ENCODE measurements at places on chromosomes 6 and 20. TPM values are rescaled to one million over a fixed set of nuclear protein-coding genes. Genes with fewer than 3 reads are reported as not detected.

RGS19 gene
- 5.2 TPM for total RNA-seq

ENPP5 gene
- 4.7 TPM for total RNA-seq

GDAP1L1 gene
- total RNA-seq: 0.18 TPM

GGTLC1 gene
- not detected for total RNA-seq

ERVFRD-1 gene
- 0.04 TPM for total RNA-seq

HMGN4 gene
- total RNA-seq: 64.3 TPM

CPXM1 gene
- total RNA-seq: 41.5 TPM

ELOVL2 gene
- 1.5 TPM for total RNA-seq

DNA sequence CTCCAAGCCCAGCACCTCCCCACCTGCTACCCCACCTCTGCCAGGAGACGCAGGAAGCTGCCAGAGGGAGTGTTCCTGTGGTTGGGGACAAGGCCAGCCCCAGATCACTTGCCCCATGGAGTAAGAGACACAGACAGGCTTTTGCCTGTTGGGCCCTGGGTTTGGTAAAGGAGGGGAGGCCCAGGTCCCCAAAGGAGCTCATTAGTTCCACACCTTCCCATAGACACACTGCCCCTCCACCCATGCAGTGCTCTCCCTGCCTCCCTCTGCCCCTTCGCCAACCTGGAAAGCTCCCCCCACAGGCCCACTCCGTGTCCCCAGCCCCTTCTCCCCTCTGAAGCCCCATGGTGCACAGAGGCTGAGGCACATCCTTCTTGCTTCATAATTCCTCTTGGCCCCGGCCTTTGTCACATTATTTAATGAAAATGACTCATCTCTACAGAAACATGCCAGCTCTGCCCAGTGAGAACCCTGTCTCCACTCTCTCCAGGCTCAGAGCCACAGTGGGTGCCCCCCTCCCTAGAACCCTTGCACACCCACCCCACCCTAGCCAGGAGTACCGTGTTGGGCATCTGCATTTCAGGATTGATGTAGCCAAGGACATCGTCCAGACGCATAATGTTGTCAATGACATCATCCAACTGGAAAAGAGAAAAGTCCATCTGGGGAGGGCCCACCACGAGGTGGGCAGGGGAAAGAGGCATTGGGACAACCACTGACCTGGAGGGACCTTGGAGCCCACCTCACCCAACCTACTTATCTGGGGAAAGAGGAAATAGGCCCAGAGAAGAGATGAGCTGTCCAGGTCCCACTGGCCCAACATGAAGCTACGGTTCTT, 46.0 kb downstream of the TFEB start:
- no peak for DNase-seq

GRCh38 chr6:25603251-25603650, 48.8 kb upstream of the SCGN start:
- DNase-seq: no peak

GRCh38 chr6:24249926-24250325, 107.9 kb downstream of the DCDC2 start:
- no peak for DNase-seq

- DNase-seq: peak; percentile 9
Observed at GRCh38 chr6:84522135-84522549, 242.3 kb downstream of the TBX18 start.

DNA sequence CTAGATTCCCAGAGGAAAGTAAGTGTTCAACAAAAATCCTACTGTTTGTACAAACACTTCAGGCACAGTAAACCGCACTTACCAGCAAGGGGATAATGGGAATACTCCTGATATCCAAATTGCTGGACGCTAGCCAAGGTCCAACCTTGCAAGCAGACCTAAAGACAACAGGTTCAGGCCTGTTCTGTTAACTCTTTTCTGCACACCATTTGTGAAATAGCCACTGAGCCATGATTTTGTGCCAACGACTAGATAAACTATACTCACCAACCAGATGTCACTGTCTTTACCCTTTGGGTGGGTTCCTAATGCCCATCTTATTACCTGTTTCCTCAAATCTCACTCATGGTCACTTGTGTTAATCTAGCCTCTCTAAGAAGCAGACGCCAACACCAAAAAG, 43.5 kb downstream of the GOPC start:
- no peak for DNase-seq

- no peak for DNase-seq
Observed at GRCh38 chr20:11015440-11015839, 341.6 kb upstream of the JAG1 start.

DNA sequence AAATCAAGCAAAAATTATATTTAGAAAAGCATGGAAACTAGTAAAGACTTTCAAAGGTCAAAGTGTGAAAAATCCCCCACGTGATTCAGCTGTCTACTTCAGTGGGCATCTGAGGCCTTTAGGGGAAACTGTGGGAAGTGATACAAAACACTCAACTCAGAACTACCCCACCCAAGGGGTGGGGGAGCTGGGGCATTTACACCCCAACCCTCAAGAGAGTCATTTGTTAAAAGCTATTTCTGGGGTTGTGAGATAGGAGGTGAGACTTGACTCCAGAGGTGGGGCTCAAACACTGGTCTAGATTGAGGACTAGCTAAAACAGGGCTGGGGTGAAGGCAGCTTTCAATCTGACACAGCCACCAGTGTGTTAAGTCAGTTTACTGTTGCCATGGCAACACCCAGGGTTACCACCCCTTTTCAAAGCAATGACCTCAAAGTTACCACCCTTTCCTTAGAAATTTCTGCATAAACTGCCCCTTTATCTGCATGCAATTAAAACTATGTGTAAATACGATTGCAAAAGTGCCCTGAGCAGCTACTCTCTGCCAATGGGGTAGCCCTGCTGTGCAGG, 9.9 kb upstream of the GTSF1L start:
- DNase-seq: no peak

DNA sequence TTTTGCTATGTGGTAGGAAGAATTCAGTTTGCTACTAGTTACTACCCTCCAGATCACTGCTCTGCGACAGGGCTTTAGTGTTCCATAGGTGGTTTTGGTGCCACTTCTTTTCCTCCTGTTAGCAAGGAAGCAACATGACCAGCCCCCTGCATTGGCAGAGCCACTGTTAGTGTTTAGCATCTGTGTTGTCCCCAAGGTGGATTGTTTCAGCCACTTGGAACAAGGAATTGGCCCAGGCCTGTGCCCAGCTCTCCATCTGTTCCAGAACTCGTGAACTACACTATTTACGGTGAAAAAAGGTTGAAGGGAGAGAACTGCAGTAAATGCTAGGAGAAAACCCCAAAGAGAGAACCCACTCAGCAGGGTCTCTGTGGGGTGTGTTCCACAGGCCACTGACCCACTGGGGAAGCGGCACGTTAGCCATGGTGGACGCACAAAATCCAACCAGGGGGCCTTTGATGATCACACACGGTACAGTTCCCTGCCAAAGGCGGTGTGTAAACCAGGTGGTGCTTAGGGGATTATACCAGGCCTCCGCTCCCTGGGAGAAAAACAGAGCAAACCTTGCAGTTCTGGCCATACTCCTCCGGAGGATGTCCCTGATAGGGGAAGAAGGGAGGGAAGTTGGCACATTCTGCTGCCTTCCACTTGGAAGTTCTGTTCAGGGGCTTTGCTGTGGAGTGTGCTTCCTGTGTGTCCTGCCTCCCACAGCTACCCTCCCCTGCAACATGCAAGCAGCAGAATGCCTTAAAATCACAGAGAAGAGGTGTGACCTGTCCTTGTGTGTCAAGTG, 72.3 kb downstream of the LYRM2 start:
- DNase-seq: no peak

GRCh38 chr6:145756170-145756662, 20.9 kb upstream of the EPM2A start:
- DNase-seq: peak; percentile 57

DNA sequence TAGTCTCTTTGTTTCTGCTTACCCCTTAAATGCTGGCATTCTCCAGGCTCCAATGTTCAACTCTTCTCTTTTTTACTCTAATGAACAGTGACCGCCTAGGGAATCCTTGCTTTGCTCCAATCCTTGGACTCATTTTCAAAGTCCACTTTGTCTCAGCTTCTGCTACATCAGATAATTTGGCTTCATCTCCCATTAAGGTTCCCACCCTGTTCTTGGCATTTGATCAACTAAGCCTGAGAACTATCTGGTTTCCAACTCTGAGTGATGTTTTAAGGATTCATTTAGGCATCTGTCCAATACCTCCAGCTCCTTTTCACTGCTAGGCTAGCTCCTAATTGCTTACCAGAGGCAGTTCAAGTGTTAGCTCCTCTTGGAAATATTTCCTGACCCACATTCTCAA, 64.9 kb downstream of the ME1 start:
- peak; percentile 84 for DNase-seq

DNA sequence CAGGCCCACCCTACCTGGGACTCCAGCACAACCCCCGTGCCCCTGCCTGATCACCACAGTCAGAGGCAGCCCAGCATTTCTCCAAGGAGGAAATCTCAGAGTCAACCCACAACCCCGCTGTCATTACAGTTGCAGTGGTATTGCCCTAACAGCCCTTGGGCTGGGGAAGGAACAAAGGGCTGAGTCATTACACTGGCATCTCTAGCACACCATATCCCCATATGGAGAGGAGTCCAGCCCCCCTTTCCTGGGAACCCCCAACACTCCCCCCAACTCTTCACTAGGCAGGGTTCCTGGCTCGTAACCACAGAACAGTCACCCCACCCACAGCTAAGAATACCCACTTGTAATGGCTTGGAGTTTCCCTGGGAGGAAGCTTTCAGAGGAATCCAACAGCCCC, 149.4 kb upstream of the OGFRL1 start:
- DNase-seq: no peak

DNA sequence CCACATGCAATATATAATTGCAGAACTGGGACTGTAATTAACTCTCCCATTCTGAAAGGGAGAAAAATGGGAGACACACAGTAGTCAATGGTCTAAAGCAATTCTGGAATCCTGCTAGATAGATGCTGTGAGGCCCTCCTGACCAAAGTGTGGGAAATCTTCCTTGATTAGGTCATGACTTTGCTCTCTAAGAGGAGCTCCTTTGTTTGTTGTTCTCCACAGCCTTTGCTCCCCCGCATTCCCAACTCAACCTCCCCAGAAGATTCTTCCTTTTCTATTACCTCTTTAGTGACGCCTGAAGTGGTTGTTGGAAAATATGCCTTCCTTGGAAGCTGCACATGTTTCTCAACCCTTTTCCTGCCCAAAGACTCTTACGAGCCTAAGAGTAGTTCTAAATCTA, 28.8 kb upstream of the LIN28B start:
- no peak for DNase-seq

- no peak for DNase-seq
Observed at GRCh38 chr6:13536796-13537526, 37.4 kb upstream of the SIRT5 start.

DNA sequence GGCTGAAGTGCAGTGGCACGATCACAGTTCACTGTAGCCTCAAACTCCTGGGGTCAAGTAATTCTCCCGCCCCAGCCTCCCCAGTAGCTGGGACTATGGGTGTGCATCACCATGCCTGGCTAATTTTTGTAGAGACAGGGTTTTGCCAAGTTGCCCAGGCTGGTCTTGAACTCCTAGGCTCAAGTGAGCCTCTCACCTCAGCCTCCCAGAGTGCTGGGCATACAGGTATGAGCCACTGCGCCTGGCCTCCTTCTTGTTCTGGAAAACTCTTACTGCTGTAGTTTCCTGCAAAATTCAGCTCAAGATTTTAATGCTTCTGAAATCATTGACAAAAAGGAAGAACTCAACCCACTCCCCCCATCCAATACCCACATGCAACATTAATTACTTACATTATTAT, 21.9 kb upstream of the KCNG1 start:
- DNase-seq: no peak

DNA sequence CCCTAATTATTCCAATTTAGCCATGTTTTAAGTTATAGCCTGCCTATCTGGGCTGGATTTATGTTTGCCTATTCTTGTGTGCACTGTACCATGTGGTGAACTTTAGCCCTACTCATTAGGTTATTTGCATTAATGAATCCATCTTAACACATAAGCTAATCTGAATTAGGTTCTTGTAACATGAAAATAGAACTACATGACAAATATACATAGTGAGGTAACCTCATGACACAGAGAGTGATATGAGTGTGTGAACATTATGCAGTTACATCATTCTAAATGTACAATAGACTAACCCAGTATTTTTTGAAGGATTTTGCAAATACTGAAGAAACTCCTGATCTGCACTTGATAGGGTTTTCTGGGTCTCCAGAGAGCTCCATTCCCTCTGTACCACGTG, 733.7 kb upstream of the CITED2 start:
- DNase-seq: no peak

DNA sequence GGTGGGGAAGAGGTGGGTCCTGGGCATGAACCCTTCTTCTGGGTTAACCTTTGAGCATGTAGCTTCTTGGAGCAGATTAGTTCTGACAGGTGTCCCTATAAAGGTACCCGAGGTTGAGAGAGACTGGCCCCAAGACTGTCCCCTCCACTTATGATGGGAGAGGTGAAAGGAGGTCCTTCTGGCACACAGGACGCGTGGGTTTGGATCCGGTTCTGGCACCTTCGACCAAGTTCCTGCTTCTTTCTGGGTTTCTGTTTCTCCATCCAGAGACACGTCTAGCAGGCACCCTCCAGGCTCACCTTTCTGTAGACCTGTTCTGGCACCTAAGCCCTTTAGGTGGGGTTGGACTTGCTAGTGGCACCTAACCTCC, 4.1 kb downstream of the PAX1 start:
- DNase-seq: no peak

DNA sequence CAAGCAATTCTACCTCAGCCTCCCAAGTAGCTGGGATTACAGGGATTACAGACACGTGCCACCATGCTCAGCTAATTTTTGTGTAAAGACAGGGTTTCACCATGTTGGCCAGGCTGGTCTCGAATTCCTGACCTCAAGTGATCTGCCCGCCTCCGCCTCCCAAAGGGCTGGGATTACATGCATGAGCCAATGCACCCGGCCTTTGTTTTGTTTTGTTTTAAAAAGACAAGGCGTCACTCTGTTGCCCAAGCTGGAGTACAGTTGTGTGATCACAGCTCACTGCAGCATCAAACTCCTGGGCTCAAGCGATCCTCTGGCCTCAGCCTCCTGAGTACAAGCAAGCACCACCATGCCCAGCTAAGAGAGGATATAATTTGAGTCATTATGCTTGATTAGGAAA, 5.4 kb downstream of the SERINC3 start:
- DNase-seq: no peak

GRCh38 chr6:160690458-160690857, 11.6 kb upstream of the PLG start:
- no peak for DNase-seq

DNA sequence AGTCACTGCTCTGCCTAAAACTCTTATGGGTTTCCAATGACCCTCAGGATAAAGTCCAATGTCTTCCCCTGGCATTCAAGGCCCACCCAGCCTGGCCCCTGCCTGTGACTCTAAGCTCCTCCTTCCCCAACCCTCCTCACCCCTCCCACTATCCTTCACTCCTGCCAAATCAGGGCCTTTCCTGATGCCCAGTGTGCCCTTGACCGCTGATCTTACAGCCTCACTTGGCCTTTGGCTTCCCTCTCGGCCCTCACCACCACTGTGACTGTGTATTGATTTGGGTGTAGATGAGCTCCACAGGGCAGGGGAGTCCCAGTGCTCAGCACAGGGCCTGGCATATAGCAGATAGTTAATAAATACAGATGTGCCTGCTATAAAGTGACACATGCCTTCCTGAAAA, 115.7 kb downstream of the TOX2 start:
- no peak for DNase-seq

GRCh38 chr6:78909391-78909790, 42.0 kb downstream of the IRAK1BP1 start:
- DNase-seq: peak; percentile 56
